ENCODE measurements at places on chromosomes 3 and 15. TPM values are rescaled to one million over a fixed set of nuclear protein-coding genes. Genes with fewer than 3 reads are reported as not detected.

Gene BOC
- total RNA-seq, result 0.49 TPM

Gene PRTG
- 29.2 TPM for total RNA-seq

Gene STX19
- not detected for total RNA-seq

Gene GOLGA8R
- 0.90 TPM for total RNA-seq

Gene PLSCR2
- not detected for total RNA-seq

Gene KLHL40
- not detected for total RNA-seq

Gene GPR87
- not detected for total RNA-seq

Gene AP4E1
- total RNA-seq, result 6.5 TPM

Gene TLR9
- total RNA-seq, result not detected

Gene ALG1L2
- total RNA-seq, result not detected

Gene COMMD4
- total RNA-seq, result 212 TPM

Gene DYNLT2B
- 5.6 TPM for total RNA-seq

Gene ALPK3
- not detected for total RNA-seq

Gene NAALADL2
- total RNA-seq, result 11.7 TPM

Gene NANOGP8
- total RNA-seq, result not detected

Gene CCDC13
- total RNA-seq, result not detected

Gene SUCLG2
- 45.5 TPM for total RNA-seq

Gene CSPG4
- 0.20 TPM for total RNA-seq

Gene CNTN3
- total RNA-seq, result not detected

Gene SPG11
- 19.3 TPM for total RNA-seq

Gene ATP13A4
- not detected for total RNA-seq

Gene NMNAT3
- total RNA-seq, result 73.6 TPM

Gene PSMD6
- 49.6 TPM for total RNA-seq

Gene GATM
- 22.0 TPM for total RNA-seq

Gene GRIP2
- 0.68 TPM for total RNA-seq

Gene ACAN
- not detected for total RNA-seq

Gene SV2B
- not detected for total RNA-seq

Gene MOBP
- not detected for total RNA-seq

Gene CYP1A2
- not detected for total RNA-seq

Gene TOP2B
- 40.0 TPM for total RNA-seq

Gene AGTR1
- 0.03 TPM for total RNA-seq

Gene EXD1
- not detected for total RNA-seq

Gene SCN11A
- 0.03 TPM for total RNA-seq

Gene ZNF501
- 3.8 TPM for total RNA-seq

Gene MAGEF1
- 36.9 TPM for total RNA-seq

Gene CHRD
- 0.84 TPM for total RNA-seq

Gene PPP2R3A
- total RNA-seq, result 3.4 TPM

Gene FAM81A
- 4.1 TPM for total RNA-seq

Gene BSN
- total RNA-seq, result not detected

Gene CCDC50
- total RNA-seq, result 91.5 TPM

Gene EPHB3
- 0.20 TPM for total RNA-seq

Data from Caki2 (cell line).